Karpas-422 (cell line): ENCODE measurements at places on chromosomes 6 and 20. TPM values are rescaled to one million over a fixed set of nuclear protein-coding genes. Genes with fewer than 3 reads are reported as not detected.

The MYLK2 gene
- 0.22 TPM in 2 replicates for total RNA-seq

The MMP24 gene
- 0.36 and 0.60 TPM in 2 replicates for total RNA-seq

The SLC17A3 gene
- total RNA-seq = not detected in 2 replicates

The KCNS1 gene
- total RNA-seq = not detected in 2 replicates

The ATAT1 gene
- 9.6 and 10.3 TPM in 2 replicates for total RNA-seq

The CYP39A1 gene
- total RNA-seq = 8.2 and 15.4 TPM in 2 replicates

The ADA gene
- total RNA-seq = 0.11 TPM in 1 of 2 replicates, not detected in the other

The PLA2G7 gene
- not detected in 2 replicates for total RNA-seq

The LPIN3 gene
- not detected in 2 replicates for total RNA-seq

The OARD1 gene
- 37.5 and 41.6 TPM in 2 replicates for total RNA-seq

The MEI4 gene
- not detected in 2 replicates for total RNA-seq

The TAP2 gene
- 93.0 and 140 TPM in 2 replicates for total RNA-seq

The SLCO4A1 gene
- total RNA-seq = 0.72 TPM in 1 of 2 replicates, not detected in the other

The PGM3 gene
- 10.6 and 28.0 TPM in 2 replicates for total RNA-seq

The SPDEF gene
- not detected in 2 replicates for total RNA-seq

The DPPA5 gene
- not detected in 2 replicates for total RNA-seq

The SIRPB1 gene
- total RNA-seq = 0.18 and 0.45 TPM in 2 replicates

The POM121L2 gene
- total RNA-seq = not detected in 2 replicates

The SRXN1 gene
- 1.0 and 3.0 TPM in 2 replicates for total RNA-seq

The STX11 gene
- total RNA-seq = not detected in 2 replicates

The RANBP9 gene
- total RNA-seq = 14.9 and 17.5 TPM in 2 replicates

The FAXC gene
- not detected in 2 replicates for total RNA-seq

The TRERF1 gene
- 30.2 and 32.7 TPM in 2 replicates for total RNA-seq

The SASH1 gene
- 0.15 and 2.4 TPM in 2 replicates for total RNA-seq

The TTBK1 gene
- 0.34 and 1.2 TPM in 2 replicates for total RNA-seq

The CST1 gene
- total RNA-seq = not detected in 2 replicates

The ATP6V1G2 gene
- 15.2 and 34.9 TPM in 2 replicates for total RNA-seq

The FAM209B gene
- 0.60 TPM in 1 of 2 replicates, not detected in the other for total RNA-seq

The GTF3C6 gene
- total RNA-seq = 30.4 and 39.7 TPM in 2 replicates

The PNLDC1 gene
- 0.11 TPM in 1 of 2 replicates, not detected in the other for total RNA-seq

The SH3BGRL2 gene
- total RNA-seq = not detected in 2 replicates

The CTSZ gene
- total RNA-seq = 111 and 215 TPM in 2 replicates

The LGSN gene
- not detected in 2 replicates for total RNA-seq

The NTSR1 gene
- not detected in 2 replicates for total RNA-seq

The HLA-DRA gene
- total RNA-seq = 1,241 and 1,934 TPM in 2 replicates

The THBS2 gene
- total RNA-seq = not detected in 2 replicates

The PSORS1C2 gene
- total RNA-seq = not detected in 2 replicates

The PSORS1C1 gene
- not detected in 2 replicates for total RNA-seq

The DDX43 gene
- total RNA-seq = not detected in 2 replicates

The CLPSL1 gene
- total RNA-seq = not detected in 2 replicates

The HSD17B8 gene
- 15.5 and 26.2 TPM in 2 replicates for total RNA-seq

The SLC22A1 gene
- 0.78 TPM in 1 of 2 replicates, not detected in the other for total RNA-seq

The MAK gene
- not detected in 2 replicates for total RNA-seq

The WASF1 gene
- total RNA-seq = 9.0 and 18.0 TPM in 2 replicates

The C6orf15 gene
- not detected in 2 replicates for total RNA-seq
